Smooth muscle cell of bladder (primary cell): ENCODE measurements at places on chromosomes 2 and 18. TPM values are rescaled to one million over a fixed set of nuclear protein-coding genes. Genes with fewer than 3 reads are reported as not detected.

Gene SERPINB3
- total RNA-seq, result 0.28 TPM in 1 of 2 replicates, not detected in the other

Gene ALPP
- total RNA-seq, result not detected in 2 replicates

Gene NOSTRIN
- 0.09 and 0.14 TPM in 2 replicates for total RNA-seq

Gene IL36A
- not detected in 2 replicates for total RNA-seq
